ENCODE measurements at places on chromosomes 6 and 20. TPM values are rescaled to one million over a fixed set of nuclear protein-coding genes. Genes with fewer than 3 reads are reported as not detected.

The FAM209B gene
- not detected for total RNA-seq

The SLPI gene
- not detected for total RNA-seq

The TCP11 gene
- 0.62 TPM for total RNA-seq

The IL17A gene
- not detected for total RNA-seq

- no peak for DNase-seq
These were observed 225.3 kb downstream of the THBS2 start for GRCh38 chr6:169028343-169028742.
